NCI-H187 treated with DMSO at 0.1 percent for 48 hours (cell line): ENCODE measurements at places on chromosomes 4 and X.

DNA sequence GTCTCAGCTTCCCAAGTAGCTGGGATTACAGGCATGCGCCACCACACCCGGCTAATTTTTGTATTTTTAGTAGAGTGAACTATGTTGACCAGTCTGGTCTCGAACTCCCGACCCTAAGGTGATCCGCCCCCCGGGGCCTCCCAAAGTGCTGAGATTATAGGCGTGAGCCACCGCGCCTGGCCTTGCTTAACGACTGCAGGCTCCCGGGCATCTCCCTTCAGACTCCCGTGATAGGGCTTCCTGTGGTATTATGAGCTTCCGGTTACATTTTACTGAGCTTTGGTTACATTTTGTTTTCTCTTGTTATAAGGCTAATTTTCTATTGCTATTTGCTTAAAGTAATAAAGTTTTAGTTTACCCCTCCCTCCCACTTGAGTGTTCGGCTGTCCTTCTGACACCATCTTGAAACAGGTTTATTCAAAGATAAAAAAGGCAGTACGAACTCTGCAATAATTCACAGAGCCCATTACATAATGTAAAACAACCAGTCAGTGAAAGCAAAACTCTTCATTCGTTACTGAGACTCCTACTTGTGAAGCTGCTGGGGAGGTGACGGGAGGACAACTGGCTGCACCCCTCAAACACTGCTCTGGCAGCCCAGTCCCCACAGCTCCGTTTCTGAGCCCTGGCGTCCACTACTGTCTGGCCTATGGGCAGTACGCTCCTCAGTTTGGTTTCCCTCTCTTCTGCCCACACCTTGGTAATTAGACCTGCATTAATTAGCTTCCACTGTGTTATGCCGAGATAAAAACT is 795.7 kb upstream of the SLIT2 start:
- no peak for DNase-seq

- DNase-seq, result no peak
Observed at GRCh38 chrX:63635750-63636149, 149.3 kb downstream of the ARHGEF9 start.

DNA sequence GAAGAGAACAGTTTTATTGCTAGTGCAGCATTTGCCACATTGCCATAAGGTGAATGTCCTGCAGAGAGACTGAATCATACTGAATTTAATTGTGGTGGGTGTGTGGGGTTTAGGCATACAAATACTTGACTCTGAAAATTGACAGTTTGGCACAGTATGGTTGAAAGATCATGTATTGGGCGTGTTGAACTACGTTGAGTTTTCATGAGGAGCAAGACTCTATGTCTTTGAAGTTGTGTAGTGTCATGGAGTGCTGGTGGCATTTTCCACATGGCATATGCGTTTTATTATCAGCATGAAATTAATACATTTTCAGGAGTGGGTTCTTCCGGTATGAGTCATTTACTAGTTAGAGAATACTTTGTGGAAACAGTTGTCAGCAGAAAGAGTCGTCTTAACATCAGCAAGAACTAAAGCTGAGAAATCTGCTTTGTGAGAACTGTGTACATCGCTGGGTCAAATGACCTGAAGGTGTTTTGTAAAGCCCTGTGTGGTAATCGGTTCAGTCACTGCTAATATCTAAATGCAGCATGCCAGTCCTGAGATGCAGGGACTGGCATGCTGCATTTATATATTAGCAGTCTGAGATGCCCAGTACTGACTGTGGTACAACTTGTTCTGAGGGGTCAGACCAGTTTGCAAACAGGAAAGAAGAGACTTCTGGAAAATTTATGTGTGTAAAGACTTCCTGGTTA is 50.3 kb downstream of the ARHGAP10 start:
- DNase-seq, result no peak

DNA sequence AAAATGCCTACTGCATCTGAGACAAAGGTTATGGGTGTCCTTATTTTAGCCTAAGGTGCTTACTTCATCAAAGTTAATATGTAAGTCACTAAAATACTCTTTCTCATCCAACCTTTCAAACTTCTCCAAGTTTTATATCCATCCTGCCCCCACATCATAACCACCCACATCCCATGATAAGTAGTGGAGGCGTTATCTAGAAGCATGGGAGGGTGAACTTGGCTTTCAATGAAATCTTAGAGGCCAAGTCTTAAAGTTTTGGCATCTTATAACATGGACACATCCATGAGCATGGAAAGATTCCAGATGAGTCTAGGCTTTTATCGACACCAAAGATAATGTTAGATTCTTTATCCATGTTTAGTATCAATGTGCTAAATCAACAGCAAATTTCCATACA is 22.9 kb upstream of the SEC24D start:
- DNase-seq, result no peak

DNA sequence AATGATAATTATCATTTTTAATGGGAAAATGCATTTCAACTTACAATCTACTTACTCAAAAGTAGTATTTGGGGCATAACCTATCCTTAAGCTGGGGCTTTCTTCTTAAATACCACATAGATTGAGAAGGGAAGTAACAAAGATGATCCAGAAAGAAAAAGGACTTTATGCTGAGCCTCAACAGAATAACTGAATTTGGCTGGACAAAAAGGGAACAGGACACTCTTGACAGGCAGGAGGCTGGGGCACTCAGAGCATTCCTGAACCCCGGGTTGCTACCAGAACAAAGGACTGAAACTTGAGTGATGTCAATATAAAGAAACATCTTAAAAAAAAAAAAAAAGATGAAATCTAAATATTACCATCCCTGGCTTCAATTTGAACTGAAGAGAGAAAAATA is 23.9 kb downstream of the RELL1 start:
- no peak for DNase-seq

DNA sequence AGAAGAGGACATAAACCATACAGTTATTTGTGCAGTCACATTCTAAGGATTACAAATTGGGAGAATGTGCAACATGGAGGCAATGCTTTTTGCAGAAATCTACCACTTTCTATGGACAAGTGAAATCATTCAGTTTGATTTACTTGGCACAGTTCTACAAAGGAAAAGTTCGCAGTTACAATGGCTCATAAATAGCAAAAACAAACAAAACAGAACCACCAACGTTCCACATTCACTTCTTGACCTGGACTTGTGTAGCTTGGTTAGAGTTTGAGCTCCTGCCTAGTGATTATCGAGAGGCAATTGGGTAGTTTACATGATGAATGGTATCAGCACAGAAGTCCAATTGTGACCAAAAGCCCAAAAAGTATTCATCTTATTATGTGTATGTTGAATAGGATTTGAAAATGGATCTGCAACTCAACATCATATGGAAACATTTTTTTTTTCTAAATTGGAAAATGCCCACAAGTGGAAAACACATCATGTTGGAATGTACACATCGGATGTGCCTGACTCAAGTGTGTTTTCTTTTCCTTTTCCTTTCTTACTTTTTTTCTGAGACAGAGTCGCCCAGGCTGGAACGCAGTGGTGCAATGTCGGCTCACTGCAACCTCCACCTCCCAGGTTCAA is 123.8 kb downstream of the LUZP4 start:
- no peak for DNase-seq

- no peak for DNase-seq
Observed at GRCh38 chr4:53132132-53132891, 233.5 kb downstream of the SCFD2 start.

GRCh38 chr4:12242354-12242753 is 813.7 kb upstream of the HS3ST1 start:
- DNase-seq, result no peak

DNA sequence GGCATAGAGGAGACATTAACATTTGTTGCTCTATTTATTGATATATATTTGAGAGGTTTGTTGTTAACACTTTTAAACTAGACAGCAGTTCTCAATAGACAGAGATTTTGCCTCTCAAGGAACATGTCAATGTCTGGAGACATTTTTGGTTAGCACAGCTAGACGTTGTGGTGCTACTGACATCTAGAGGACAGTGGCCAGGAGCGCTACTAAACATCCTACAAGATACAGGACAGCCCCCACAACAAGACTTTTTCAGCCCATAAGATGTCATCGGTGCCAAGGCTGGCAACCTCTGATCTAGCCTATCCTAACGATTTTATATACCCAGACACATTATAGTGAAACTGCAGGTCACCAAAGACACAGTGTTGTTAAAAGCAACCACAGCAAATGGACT is 18.4 kb upstream of the CTSO start:
- DNase-seq, result no peak

- no peak for DNase-seq
Observed at GRCh38 chrX:125150231-125150630, 169.4 kb upstream of the TEX13C start.

DNA sequence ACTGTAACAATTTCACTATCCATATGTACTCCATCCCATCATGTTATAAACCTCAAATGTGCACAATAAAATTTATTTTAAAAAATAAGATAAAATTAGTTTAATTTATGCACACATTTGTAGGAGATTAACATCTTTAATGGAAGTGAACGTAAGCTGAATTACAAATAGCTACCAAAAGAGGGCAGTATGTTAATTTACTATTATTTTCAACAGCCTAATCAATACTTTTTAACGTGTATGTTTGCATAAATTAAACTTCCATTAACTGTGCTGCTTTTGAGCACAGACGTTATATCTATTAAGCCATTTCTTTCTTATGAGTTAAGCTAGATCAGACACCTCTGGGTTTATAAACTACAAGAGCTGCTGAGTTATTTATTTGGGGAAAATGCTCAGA is 56.5 kb upstream of the PHKA2 start:
- DNase-seq, result no peak

DNA sequence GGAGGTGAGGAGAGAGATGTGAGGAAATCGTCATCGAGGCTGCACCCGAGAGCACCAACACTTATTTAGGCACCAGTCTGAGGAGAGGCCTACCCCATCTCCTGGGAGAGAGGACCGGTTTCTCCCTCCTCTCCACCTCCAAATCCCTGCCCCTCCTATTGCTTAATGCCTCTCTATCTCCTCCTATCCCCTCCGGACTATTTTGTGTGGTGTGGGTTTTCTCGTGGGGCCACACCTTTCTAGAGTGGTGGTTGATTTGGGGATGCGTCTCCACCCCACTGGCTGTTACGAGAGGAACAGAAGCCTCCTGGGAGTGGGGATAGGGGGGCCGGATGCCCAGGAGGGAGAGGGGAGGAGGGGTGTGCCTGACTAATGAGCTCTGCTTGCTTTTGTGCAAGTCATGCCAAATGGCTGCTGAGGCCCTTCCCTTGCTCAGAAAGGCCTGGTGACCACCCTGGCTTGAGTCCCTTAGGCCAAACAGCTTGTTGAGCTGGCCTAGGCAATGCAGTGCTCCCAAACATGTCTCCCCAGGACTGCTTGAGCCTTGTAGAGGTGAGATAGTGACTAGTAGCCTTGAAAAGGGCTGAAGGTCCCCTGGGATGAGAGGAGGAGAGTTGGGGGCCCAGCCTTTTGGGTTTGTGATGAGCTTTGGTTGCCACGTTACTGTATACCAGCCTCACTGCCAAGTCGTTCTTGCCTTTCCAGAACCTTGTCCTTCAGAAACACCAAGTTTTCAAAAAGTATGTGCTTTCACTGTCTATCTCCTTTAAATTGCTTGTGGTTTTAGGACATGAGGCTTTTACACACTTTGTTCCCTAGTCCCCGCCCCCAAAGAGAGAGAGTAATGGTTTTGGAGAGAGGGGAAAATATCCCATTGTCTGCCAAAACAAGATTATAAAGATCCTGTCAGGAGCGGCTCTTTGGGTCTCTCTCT is 1.2 kb downstream of the MSN start:
- DNase-seq, result no peak

- DNase-seq, result no peak
Observed at GRCh38 chr4:132614682-132615081, 534.4 kb upstream of the PCDH10 start.

- no peak for DNase-seq
Observed at GRCh38 chr4:178255172-178255571, 812.9 kb upstream of the AGA start.

- no peak for DNase-seq
Observed at GRCh38 chr4:46388857-46389256, 1.1 kb downstream of the GABRA2 start.

DNA sequence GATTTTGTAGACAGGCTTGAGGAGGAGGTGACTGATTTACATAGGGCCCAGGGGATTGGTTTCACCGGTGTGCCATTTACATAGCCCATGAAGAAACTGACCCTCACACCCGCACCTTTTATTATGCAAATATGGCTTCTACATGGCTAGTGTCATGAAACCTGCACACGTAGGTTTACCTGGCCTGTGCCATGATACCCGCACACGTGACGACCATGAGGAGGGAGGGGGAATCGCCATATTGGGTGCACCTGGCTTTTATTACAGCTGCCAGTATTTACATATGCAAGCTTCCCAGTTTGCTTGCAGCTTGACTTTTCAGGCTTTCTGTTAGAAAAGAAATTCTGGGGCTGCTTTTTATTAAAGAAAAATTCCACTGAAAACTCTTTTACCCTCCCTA is 359.7 kb downstream of the ADAM29 start:
- DNase-seq, result no peak

DNA sequence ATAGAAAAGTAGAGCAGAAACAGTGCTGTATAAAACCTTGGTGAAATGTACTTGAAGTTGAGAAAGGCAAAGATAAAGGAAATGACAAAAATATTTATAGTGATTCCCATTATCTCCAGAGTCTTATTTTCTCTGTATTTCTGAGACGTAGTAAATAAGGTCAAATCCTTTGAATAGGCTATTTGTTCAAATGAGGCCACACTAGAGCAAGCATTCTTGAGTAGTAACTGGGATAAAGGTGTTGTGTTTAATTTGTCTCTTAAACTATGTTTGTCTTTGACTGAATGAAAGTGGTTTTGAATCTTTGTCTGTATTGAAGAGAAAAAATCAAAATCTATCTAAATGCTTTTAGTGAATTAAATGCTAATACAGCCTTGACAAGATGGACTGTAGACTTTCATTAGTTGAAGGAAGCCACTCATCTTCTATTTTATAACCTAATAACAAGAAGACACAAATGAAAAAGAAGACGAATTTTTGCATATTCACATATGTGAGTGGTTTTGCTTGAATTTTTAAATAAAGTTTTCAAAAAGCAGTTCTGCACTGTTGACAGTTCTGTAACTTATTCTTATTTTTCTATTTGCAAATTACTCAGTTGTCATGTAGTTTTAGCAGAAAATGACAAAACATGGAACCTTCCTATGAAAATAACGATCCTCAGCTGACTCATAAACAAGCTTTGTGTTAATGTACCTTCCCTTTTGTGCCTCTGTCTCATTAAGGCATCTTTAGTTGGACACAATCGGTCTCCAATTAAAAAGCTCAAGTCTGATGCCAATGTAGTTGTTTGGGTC is 94.8 kb upstream of the PCDH18 start:
- no peak for DNase-seq

DNA sequence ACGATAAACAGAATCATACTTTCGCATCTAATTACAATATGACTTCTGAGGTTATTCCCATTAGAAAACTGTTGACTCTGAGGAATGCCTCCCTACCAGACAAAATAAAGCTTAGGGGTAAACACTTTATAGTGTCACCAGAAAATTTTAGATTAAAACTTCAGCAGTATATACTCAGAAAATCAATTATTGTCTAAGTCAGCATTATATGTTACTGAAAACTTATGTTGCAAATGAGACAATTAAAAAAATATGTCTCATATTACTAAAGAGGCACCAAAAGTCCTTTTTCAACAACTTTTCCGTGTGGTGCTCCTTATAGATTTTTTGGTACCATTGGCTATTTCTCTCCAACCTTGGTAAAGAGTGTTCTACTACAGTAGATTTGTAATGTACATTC is 91.4 kb downstream of the HMGN5 start:
- DNase-seq, result no peak

- DNase-seq, result no peak
Observed at GRCh38 chr4:112119353-112119783, 25.9 kb upstream of the FAM241A start.

GRCh38 chr4:113435893-113436292 is 325.6 kb downstream of the CAMK2D start:
- no peak for DNase-seq
